ENCODE measurements at places on chromosomes 13 and 19.

DNA sequence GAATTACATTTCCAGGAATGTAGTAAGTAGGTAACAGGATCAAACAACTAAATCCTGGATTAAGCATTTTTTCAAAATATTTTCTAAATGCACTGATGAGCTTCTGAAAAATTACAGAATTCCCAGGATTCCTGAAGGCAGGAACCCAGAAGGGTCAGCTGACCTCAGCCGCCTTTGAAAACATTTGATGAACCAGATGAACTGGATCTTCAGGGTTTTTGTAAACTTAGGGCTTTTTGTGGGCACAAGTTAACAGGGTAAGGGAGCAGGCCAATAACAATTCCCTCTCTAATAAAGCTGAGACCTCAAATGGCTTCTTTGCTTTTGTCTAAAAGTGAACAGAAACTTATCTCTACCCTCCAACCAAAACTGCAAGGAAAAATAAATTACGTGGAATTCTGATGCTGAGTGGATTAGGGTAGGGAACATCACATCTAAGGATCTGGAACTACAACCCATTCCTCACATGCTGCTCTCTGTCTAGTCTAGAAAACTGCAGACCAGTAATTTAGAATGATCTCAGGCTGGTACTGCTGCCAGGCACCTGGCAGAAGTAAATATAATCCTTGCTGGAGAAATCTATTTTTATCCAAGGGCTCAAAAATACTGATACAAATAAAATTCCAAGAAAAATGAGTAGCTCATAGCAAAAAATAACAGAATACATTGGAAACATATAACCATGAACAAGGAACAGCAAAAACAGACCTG is 48.2 kb upstream of the N4BP2L1 start:
- DNase-seq: no peak

DNA sequence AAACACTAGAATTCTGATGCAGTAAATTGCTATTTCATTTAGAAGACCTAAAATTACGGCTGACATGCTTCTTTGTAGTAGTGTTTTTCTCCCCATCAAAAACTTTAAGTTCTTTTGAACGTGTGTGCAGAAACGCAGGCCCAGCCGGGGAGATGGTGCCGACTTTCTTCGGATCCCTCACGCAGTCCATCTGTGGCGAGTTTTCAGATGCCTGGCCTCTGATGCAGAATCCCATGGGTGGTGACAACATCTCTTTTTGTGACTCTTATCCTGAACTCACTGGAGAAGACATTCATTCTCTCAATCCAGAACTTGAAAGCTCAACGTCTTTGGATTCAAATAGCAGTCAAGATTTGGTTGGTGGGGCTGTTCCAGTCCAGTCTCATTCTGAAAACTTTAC is 98.3 kb downstream of the TNFRSF19 start:
- DNase-seq: no peak

GRCh38 chr13:29799041-29799440 is 51.4 kb downstream of the UBL3 start:
- DNase-seq: no peak

- no peak for DNase-seq
These were observed 21.7 kb upstream of the ZNF429 start for GRCh38 chr19:21483589-21484170.

- no peak for DNase-seq
These were observed 2.9 kb upstream of the YJEFN3 start for GRCh38 chr19:19525611-19526380.

DNA sequence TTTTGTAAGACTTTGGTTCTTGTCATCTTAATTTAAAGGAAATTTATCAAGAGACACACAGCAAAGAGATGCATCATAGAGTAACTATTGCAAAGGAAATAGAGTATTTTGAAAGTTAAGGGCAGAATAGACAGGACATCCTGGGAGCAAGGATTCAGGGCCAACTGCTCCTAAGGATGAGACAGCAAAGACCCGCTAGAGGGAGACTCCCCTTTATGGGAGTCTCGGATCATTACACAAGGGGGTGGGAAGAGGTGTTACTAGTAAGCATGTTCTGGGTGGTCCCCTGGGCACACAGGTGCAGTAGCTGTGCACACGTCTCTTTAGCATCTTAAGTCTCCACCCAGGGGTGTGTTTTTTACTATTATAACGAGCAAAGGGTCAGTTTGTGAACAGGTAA is 9.6 kb downstream of the ZSCAN5C start:
- DNase-seq: no peak

GRCh38 chr19:39052243-39052746 is 19.9 kb upstream of the FBXO27 start:
- no peak for DNase-seq

- no peak for DNase-seq
These were observed 476.7 kb downstream of the RFC3 start for GRCh38 chr13:34294483-34295129.

GRCh38 chr19:36423925-36424324 is 5.5 kb upstream of the ZFP82 start:
- no peak for DNase-seq

GRCh38 chr19:30361721-30362120 is 10.5 kb upstream of the ZNF536 start:
- no peak for DNase-seq

DNA sequence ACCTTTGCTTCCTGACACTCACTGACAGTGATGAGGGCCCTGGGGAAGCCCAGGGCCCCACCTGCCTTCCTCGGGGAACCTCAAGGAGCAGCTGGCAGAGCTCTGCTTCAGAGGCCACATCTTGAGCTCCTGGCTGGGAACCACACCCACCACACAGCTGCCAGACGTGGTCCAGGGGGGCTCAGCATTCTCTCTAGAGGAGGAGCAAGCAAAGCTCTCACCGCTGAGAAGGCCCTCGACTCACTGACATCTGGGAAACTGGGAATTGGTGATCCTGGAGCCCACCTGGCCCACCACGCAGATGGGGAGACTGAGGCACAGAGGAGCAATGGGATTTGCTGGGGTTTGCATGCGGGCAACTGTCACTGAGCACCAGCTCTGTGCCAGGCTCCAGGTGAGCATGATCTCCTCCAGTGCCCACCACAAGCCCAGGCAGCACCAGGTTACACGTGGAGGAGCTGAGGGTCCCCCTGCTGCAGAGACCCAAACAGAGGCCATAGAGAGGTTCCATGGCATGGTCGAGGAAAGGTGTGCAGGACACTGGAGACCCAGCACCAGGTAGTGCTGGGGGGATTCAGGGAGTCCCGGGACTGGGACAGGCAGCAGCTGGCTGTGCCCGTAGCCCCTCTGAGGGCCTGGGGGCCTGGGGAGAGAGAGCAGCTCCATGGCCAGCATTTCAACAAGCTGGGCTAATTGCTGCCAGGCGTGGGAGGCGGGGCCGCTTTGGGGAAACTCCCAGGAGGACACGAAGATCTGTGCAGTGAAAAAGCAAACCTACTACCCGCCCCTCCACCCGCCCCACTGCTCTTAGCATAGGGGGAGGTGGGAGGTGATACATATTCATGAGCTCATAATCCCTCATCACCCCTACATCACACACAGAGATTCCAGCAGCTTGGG is 33.4 kb downstream of the PEPD start:
- DNase-seq: no peak
